ENCODE measurements at places on chromosomes 5 and 9. TPM values are rescaled to one million over a fixed set of nuclear protein-coding genes. Genes with fewer than 3 reads are reported as not detected.

DNA sequence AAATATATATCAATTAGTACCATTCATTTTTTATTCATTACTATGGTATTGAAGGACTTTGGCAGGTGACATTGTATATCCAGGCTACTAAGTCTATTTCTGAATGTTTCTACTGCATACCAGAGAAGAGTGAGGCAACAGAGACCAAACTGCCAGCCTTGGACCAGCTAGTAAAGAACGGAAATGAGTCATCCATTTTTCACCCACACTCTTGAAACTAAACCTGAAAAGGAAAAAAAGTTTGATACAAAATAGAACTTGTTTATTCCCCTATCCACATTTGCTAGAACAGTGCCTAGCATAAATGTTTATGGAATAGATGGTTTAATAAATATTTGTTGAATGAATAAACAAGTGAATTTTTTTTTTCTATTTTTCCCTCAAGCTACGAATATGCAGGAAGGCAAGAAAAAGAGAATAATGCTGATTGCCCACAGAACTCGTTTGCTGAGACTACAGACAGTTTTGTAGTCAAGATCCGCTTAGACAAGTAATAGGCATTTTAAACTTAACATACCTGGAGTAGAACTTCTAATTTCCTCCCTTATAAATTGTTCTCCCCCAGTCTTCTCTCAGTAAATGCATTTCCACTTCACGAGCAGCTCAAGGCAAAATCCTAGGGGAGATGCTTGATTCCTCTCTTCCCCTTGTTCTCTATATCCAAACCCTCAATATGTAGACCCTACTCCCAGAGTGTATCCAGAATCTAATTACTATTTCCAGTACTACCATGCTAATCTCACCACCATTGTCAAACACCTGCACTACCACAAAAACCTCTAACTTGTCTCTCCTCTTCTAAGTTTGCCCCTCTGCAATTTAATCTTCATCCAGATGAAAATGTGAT is 146.2 kb upstream of the RASA1 start:
- no peak for DNase-seq

The TMEM215 gene
- 2.2 TPM for total RNA-seq

DNA sequence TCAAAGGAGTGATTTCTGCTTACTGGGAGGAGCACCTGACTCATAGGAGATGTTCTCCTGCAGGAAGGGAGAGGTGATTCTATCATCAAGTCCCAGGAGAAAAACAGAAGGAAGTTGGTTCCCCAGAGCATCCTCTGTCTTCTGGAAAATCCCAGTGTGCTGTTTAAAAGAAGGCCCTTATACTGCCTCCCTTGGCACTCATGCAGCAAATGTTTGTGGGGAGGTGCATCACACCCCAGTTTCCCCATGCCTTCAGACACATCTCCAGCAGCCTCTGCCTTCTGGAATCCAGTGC is 63.1 kb downstream of the PPARGC1B start:
- DNase-seq, result no peak

DNA sequence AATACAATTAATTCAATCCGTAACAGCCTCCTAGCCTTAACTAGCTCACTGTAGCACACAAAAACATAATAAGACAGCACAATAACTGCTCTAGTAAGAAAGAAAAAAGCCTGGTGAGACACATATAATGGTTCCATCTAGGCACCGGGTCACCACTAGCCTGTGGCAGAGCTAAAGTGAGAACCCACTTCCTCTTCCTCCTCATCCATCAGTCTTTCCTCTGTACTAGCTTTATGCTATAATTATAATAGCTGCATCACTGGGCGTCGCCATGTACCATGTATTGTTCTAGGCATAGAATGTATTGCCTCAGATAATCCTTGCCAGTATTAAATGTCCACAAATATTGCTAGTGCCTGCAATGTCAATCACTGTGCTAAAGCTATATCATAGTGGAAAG is 23.1 kb downstream of the ADRB2 start:
- DNase-seq, result no peak

DNA sequence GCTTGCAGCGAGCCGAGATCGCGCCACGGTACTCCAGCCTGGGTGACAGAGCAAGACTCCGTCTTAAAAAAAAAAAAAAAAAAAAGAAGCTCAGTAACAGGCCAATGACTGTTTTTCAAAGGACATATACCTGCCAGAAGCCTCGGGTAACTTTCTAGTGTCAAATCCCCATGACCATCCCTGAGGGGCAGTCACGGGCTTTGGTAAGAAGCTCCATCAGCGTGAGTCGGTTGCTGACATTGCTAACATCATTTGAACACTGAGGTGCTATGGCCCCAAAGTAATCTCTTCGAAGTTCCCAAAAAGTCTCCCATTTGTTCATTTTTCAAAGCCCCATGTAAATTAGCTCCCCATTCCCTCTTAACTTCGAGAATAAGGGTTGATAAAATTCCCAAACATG is 11.6 kb downstream of the NAIP start:
- no peak for DNase-seq
